ENCODE measurements at places on chromosomes 5 and 9.

DNA sequence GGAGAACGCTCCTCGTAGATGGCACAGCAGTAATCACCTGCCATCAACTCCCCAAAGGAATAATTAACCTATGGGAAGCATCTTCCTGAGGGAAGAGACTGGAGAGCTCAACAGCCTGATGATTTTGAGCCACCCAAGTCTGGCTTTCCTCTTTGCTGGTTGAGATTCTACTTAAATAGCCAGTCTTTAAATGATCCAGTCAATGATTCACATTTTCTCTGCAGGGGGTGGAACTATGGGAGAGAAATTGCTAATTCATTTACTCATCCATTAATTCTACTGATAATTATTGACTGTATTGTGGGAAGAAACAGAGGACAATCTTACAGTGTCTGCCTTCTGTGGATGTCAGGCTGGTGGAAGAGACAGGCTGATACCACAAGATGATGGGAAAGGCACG is 355.0 kb upstream of the PANK3 start:
- no peak for DNase-seq

- DNase-seq, result no peak
Observed at GRCh38 chr9:29806937-29807618, 2233.8 kb upstream of the C9orf72 start.

GRCh38 chr5:148011398-148012137 is 52.2 kb upstream of the SPINK5 start:
- DNase-seq, result no peak

GRCh38 chr9:16069671-16070454 is 517.0 kb downstream of the CCDC171 start:
- DNase-seq, result no peak

DNA sequence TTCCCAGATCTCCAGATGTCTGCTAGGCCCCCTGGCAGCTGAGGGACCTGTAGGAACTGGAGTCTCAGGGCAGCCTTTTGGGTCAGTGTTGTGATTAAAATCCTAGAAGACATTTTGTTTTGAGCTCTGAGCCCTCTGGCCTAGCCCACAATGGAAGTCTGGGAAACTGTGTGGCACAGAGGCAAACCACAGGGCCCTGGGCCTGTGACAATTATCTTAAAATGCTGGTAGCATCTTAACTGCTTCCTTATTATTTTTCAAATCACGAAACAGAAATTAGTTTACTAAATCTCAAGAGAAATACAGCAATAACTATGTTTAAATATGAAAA is 125.5 kb downstream of the STARD4 start:
- no peak for DNase-seq

- no peak for DNase-seq
Observed at GRCh38 chr9:131589993-131590392, 44.7 kb downstream of the PRRT1B start.

GRCh38 chr5:143562935-143563334 is 159.4 kb upstream of the NR3C1 start:
- DNase-seq, result no peak

GRCh38 chr5:177316005-177316404 is 4.3 kb upstream of the MXD3 start:
- no peak for DNase-seq

DNA sequence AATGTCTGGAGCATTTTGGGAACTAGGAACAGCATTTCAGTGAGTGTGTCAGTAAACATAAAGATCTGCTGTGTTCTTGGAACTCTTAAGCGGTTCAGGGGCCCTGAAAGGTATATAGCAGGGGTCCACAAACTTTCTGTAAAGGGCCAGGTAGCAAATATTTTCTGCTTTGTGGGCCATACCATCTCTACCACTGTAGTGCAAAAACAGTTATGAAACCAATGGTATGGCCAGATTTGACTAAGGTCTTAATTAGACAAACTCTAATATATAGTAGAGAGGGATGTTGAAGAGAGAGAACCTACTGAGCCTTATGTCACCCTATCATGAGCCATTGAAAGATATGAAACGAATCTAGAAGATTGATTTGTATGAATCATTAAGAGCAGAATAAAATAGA is 5.3 kb downstream of the TNPO1 start:
- DNase-seq, result no peak

- DNase-seq, result no peak
Observed at GRCh38 chr9:12351293-12352044, 341.7 kb upstream of the TYRP1 start.

- DNase-seq, result no peak
Observed at GRCh38 chr5:2751592-2752021, at the start of gene IRX2. TSS of gene IRX2 (minus strand) at chr5:2751677. CDS start at chr5:2751413, 264 bp downstream.

DNA sequence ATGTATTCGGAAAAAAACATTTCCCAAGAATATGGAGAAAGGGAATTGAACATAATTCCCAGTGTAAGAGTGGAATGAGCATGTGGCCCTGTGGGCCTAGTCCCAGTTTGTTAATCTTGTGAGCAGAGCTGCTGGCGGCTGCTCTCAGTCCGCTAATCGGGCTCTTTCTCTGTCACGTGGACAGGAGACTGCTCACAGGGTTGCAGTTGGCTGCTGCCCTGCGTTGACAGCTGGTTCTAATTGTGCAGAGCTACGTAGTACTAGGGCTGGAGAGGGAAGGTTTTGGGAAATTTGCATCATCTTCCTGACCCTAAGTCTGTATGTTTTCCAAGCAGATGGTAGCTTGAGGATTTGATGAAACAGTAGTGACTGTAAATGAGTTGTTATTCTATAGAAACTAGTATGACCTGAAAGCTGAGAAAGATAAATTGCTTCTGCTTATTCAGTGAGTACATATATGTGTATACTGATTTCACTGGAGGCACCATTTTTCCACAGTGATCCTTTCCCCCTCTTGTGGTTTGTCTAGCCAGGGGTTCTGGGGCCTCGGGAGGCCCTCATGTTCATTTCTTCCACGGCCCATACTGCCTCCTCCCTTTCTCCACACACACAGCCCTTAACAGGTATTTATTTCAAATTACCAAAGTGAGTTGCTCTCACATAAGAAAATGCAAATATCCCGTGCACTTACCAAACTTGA is 100.6 kb downstream of the ANGPTL2 start:
- DNase-seq, result no peak

GRCh38 chr9:82332018-82332773 is 343.6 kb downstream of the SPATA31D1 start:
- no peak for DNase-seq

DNA sequence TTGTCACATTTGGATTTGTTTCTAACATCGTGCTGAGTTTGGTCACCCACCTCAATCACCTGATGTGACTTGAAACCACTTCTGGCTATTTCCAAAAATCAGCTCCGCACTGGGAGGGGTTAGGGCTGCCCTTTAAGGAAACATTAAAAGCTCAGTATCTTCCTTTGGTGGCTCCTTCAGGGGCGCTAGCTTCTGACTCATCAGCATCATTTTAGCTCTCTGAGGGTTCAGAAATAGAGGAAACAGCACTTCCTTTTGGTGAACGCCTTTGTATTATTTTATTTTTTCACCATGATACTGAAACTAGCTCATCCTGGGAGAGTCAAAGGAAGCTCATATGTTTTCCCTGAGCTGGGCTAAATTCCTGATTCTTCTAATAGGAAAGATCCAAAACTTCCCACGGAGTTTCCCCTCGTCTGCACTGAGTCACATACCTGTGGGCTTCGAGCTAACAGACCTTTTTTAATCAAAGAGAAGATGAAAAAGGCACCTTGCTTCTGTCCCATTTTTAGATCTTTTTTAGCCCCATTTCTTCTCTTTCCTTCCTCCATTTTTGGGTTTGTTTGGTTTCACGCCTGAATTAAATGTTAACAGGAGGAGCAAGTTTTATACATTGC is 48.2 kb downstream of the ROPN1L start:
- no peak for DNase-seq

DNA sequence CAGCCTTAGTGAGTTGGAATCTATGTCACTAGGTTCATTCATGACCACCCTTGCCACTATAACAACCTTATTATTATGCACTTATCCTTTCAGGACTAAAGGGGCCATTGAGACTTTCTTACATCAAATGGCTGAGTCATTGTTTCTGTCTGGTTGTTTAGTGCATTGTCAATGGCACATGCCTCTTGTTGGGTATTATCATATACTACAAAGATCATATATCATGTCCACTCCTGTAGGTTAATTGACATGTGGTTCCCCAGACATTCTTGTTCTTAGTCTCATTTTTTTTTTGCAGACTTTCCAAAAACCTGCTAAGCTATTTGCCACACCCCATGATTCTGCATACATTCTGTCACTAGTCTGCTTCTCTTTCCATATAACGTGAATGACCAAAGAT is 66.7 kb upstream of the PRDM9 start:
- DNase-seq, result no peak

GRCh38 chr9:34035656-34036055 is 13.0 kb downstream of the UBAP2 start:
- DNase-seq, result no peak

GRCh38 chr5:40552981-40553380 is 126.7 kb upstream of the PTGER4 start:
- DNase-seq, result no peak

DNA sequence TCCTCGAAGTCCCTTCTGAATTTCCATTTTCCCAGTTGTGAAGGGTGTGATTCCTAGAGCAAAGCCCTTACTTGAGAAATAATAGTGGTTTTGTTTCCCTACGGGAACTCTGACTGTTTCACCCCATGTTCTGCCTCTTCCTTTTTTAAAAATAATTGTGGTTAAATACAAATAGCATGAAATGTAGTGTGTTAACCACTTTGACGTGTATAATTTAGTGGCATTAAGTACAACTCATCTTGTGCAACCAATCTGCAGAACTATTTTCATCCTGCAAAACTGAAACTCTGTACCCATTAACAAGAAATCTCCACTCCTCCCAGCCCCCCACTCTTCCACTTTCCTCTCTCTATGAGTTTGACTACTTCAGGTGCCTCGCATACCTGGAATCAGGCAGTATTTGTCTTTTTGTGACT is 35.6 kb upstream of the HAND1 start:
- DNase-seq, result no peak

- DNase-seq, result no peak
Observed at GRCh38 chr5:159104759-159105144, 5.0 kb upstream of the EBF1 start.

- no peak for DNase-seq
Observed at GRCh38 chr9:124214116-124214515, 43.6 kb upstream of the NEK6 start.

DNA sequence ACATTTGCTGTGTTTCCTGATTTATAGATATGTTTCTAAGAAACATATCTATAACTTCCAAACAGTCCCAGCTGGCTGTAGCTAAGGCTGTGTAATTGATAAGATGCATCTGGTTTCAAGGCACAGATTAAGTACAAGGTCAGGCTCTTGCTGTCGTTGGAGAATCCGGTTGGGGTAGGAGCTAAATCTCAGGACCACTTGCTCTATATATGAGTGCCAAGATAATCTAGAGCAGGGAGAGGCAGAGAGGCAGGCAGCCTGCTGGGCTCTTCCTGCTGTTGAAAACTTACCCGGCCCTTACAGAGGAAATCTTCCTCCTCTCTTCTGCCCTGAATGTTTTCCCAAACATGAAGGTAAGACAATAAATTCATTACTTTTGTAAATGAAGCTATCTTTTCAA is at the start of gene C7:
TSS of gene C7 (plus strand) at position 234 of the 400 bp plus-strand sequence. CDS start at position 348, 114 bp downstream.
- DNase-seq, result no peak

DNA sequence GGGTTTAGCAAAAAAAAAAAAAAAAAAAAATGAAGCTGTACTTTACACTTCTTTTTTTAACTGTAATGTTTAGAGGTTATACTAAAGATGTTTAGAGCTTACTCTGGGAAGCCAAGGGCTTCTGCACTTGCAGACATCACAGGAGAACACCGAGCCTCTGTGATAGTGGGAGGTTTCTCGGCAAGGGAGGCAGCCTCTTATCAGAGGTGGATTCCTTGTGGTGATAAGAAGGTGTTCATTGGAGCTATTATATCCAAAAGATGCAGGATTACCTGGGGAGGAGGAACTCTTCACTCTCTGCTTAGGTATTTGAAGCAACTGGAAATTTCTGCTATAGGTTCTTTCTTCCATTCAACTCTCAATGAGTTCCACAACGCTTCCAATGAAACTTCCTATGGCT is 171.2 kb upstream of the SLC12A2 start:
- DNase-seq, result no peak

- no peak for DNase-seq
Observed at GRCh38 chr5:175281714-175282113, 162.3 kb downstream of the DRD1 start.

DNA sequence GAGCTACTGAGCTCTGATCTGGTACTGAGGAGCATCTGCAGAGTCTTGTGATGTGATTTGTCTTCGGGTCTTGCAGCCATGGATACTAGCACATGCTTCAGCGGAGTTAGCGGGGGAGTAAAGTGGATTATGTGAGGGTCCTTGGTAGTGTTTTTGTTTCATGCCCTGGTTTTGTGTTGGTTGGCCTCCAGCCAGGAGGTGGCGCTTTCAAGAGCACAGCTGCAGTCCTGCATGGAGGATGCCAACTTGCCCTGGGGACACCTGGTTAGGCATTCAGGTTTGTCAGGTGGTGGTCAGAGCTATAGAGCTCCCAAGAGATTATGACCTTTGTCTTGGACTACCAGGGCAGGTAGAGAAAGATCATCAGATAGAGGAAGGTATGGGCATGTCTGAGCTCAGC is 185.8 kb upstream of the CDH6 start:
- no peak for DNase-seq

DNA sequence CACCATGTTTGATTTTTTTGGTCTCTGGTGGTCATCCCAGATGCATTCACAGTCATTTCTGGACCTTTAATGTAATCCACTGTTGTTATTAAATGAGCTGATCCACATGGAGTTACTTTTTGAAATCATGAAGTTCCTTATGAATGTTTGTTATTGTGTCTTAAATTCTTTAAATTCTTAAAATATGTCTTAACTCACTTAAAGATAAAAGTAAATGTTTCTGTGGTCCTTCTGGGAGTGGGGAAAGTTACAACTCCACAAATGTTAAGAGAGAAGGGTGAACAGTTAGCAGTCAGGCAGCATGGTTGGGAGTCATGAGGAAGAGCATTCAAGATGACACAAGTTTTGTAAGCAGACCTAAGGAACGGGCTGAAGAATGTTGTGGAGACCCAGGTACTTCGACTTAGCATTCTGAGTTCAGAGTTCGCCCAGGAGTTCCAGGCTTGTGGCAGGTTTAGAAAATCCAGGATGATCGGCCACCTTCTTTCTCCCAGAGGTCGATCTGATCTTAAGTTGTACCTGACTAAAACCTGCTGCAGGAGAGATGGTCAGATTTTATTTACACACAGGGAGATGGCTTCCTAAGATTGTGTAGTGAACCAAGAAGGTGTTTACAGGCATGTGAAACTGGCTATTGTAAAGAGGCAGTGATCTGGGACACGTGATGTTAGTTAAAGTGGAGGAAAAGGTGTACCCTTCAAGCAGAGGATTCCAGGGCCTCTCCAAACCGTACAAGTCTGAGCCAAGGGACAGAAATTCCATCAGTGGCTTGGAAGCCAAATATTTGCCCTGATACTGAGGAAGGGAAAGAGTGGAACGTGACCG is 17.2 kb downstream of the SLC1A1 start:
- no peak for DNase-seq

DNA sequence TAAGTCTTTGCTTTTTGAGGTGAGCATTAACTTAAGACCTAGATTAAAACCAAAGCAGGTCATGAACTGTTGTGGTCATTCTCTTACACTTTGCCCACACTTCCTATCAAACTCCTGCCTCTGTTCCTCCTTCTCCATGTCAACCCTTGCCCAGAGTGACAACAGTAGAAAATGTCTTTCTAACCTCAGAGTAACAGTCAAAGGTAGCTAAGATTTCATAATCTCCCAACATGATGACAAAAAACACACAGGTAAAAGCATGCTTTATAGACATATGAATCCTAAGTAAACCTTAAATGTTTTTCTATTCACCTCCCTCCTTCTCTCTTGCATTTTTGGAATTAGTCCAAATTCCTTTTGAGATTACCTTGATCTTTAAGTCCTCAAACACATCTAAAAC is 422.3 kb downstream of the SPATA31D1 start:
- no peak for DNase-seq

GRCh38 chr9:22160221-22160620 is 151.1 kb upstream of the CDKN2B start:
- no peak for DNase-seq

Measured in GF-D8 (cell line).